ENCODE measurements at places on chromosomes 3 and 15.

DNA sequence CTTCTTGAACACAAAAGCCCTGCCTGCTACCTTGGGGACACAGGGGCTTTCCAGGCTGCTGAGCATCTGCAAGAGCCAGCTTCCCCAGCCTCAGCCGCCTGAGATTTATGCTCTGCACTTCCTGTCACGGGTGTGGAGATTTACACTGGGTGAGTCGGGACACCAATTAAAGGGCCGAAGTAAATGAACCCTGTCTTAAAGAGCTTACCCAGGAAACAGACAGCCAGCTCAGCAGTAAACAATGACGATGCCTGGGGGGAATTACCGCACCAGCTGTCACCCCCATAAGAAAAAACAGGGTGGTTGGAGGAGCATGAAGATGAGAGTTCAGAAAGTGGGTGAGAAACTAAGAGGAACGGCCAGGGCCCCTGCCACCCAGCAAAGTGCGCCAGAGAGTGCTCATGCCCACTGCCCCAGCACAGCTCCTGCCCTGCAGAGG, 37.5 kb upstream of the IQSEC1 start:
- no peak for DNase-seq

DNA sequence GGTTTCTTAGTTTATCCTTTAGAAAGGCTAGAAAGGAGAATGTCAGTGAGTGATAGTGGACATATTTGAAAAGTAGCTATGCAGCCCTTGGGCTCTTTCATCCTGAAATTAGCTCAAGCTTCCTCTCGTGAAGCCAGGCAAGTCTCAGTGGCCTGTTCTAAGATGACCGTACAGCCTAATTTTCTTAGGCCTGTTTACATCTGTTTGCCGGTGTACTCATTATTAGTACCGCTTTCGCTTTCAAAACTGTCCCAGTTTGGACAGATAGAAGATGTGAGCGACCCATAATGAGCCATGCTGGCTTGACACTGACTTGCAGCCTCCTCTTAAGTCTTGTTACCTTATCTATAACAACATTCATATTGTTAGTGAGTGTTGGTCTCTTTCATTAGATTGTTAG, 5.7 kb upstream of the ARL14 start:
- no peak for DNase-seq

DNA sequence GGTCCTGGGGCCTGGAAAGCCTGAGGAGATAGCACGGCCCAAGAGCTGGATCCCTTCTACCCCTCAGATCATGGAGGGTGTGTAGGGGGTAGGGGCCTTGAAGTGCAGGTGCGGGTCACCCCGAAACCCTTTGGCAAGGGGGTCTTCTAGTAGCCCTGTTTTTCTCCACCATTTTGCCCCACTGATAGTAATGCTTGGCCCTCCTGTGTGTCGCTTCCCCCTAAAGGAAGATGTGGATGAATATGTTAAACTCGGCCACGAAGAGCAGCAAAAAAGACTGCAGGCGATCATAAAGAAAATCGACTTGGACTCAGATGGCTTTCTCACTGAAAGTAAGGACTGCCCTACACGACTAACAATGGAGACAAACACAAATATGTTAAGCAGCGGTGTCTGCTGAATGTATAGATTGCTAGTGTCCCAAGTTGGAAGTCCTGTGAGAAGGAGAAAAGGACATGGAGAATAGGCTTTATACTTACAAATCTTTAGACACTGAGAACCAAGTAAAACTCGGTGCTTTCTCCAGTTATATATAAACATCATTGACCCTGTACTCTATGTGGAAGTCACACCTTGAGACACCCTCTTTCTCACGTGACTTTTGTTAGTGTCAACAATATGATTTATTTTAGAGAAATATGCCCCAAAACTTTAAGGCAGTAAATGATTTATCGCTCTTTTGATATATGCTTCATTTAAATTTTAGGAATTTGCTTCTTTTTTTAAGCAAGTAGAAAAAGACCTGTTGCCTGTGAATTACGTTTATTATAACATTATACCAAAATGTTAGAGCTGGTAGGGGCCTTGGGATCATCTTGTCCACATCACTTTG, 802 bp downstream of the RCN2 start:
- DNase-seq, result no peak

DNA sequence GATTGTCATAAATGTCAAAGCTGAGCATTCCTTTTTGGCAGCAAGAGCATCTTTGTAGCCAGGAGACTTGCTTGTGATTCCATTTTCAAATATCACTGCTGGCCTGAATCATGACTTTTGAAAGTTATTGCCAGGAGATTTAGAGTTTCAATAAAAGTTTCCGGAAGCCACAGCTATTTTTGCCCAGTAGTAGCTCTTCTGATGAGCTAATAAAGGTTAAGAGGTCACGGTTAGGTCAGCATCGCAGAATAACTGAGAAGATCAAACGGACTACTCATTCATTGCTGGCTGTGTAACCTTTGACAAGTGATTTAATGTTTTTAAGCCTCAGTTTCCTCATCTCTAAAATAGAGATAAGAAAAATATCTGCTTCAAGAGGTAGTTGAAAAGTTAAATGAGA, 105.1 kb upstream of the ETV5 start:
- no peak for DNase-seq

GRCh38 chr3:123085932-123086627, 19.3 kb downstream of the PDIA5 start:
- no peak for DNase-seq
